ENCODE measurements at places on chromosomes 3 and 15. TPM values are rescaled to one million over a fixed set of nuclear protein-coding genes. Genes with fewer than 3 reads are reported as not detected.

DNA sequence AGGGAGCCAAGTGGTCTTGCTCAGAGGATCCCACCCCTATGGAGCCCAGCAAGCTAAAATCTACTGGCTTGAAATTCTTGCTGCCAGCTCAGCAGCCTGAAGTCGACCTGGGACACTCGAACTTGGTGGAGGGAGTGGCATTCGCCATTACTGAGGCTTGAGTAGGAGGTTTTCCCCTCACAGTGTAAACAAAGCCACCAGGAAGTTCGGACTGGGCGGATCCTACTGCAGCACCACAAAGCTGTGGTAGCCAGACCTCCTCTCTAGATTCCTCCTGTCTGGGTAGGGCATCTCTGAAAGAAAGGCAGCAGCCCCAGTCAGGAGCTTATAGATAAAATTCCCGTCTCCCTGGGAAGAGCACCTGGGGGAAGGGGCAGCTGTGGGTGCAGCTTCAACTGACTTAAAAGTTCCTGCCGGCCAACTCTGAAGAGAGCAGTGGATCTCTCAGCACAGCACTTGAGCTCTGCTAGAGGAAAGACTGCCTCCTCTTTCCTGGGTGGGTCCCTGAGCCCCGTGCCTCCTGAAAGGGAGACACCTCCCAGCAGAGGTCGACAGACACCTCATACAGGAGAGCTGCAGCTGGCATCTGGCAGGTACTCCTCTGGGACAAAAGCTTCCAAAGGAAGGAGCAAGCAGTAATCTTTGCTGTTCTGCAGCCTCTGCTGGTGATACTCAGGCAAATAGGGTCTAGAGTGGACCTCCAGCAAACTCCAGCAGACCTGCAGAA, 576.3 kb upstream of the NECTIN3 start:
- DNase-seq = no peak

GRCh38 chr3:35773417-35773816, 134.1 kb downstream of the ARPP21 start:
- DNase-seq = no peak

- DNase-seq = no peak
These were observed 104.7 kb upstream of the ROBO1 start for GRCh38 chr3:79872483-79872882.

DNA sequence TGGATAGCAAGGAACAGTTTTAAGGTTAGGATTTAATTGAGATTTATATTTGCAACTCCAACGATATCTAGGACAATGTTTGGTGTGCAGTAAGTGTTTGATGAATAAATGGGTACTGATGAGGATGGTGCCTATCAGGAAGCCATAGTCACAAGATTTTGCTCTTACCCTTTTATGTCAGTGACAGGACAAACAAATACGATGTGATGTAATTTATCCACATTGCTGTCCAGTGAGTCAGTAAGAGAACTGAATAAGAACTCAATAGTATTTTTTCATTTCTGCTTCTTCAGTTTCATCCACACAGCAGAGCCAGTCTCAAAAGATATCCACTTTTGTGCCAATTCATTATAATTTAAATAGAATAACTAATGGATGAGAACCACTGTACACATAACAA, 18.5 kb downstream of the C3orf85 start:
- no peak for DNase-seq

DNA sequence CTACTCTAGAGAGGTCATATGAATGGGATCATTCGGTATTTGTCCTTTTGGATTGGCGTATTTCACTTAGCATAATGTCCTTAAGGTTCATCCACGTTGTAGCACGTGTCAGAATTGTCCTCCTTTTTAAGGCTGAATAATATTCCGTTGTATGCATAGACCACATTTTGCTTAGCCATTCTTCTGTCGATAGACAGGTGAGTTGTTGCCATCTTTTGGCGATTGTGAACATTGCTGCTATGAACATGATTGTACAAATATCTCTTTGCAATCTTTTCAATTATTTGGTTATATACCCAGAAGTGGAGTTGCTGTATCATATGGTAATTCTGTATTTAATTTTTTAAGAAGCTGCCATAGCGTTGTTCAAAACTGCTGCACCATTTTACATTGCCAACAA, 52.4 kb upstream of the GOLGA8J start:
- DNase-seq = peak; percentile 13

DNA sequence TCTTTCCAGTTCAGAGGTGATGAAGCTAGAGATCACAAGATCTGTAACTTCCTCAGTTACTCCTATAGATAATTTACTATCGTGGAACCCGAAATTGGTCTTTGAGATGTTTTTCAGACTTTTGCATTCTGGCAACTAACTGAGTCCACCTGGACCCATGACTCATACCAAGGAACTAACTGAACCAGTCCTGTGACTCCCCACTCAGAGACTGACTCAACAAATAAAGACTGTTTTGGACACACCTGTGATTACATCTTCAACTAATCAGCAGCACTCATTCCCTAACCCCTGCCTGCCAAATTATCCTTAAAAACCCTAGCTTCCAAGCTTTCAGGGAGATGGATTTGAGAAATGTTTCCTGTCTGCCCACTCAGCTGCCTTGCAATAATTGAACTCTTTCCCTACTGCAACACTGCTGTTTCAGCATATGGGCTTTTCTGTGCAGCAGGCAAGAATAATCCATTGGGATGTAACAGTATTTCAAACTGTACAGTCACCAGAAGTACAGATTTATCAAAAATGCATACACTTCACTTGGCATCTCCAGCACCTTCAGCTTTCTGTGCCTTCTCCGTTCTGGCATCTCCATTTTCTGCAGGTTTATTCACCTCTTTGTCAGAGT, 57.7 kb downstream of the GATM start:
- peak; percentile 21 for DNase-seq

GRCh38 chr3:136644212-136644611, 108.0 kb downstream of the STAG1 start:
- no peak for DNase-seq

DNA sequence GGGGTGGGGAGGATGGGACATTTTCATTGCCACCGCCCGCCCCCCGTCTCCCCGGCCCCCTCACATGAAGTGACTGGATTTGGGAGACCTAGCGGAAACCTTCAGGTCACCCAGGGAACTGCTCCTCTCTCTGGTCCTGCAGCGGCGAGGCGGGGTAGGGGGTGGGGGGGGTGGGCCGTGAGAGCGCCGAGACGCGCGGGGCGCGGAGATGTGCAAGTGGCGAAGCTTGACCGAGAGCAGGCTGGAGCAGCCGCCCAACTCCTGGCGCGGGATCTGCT, 712 bp upstream of the MME start:
- no peak for DNase-seq

GRCh38 chr3:194690501-194691372, 5.1 kb downstream of the FAM43A start:
- no peak for DNase-seq

GRCh38 chr15:90550919-90551318, 21.2 kb downstream of the CRTC3 start:
- no peak for DNase-seq

GRCh38 chr3:16211176-16211904, 36.9 kb downstream of the GALNT15 start:
- no peak for DNase-seq

- no peak for DNase-seq
These were observed 220.3 kb upstream of the STT3B start for GRCh38 chr3:31312400-31312799.

DNA sequence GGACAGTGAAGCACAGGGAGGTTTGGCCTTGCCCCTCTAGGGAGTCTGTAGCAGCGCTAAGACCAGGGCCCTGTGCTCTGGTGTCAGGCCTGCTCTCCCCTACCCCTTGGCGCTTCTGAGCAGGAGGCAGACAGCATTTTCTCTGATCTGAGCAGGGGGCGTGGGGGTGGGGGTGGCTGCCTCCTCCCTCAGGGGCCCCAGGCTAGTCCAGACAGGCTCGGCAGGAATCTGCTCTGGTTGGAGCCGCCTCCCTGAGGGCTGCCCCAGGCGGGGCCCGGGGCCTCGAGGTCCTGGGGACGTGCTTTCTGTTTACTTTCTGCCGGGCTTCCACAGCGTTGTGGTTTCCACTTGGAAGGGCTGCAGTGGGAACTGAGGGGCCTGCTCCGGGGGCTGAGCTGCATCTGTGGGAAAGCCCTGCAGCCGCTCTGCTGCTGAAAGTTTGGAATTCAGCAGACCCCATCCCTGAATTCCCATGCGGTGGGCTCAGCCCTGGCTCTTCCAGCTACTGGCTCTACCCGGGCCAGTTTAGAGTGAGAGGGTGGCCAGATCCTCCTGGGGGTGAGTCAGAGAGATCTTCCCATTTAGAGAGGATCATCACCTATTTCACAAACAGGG, 105.4 kb downstream of the LINGO1 start:
- DNase-seq = no peak

GRCh38 chr3:104137116-104137515, 1229.6 kb upstream of the ALCAM start:
- DNase-seq = no peak

DNA sequence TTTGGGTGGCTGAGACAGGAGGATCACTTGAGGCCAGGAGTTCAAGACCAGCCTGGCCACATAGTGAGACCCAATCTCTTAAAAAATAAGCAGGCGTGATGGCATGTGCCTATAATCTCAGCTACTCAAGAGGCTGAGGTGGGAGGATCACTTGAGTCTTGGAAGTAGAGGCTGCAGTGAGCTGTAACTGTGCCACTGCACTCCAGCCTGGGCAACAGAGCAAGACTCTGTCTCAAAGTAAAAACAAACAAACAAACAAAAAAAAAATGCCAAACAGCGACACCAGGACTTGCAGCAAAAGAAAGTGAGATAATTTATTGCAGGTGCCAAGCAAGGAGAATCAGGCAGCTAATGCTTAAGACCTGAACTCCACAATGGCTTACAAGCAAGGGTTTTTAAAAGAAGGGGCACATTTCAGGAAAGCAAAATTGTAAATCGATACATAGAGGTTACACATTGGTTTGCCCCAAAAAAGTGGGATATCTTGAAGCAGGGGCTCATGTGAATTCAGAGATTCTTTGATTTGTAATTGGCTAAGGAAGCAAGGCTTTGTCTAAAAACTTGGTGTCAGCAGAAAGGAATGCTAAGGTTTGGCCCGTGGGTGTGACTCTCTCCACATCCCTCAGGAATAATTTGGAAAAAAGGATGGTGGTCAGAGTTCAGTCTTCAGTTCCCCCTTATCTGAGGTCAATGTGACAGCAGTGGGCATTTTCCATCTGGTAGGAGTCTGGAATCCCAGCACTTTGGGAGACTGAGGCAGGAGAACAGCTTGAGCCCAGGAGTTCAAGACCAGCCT, 5.2 kb upstream of the MPI start:
- DNase-seq = no peak

DNA sequence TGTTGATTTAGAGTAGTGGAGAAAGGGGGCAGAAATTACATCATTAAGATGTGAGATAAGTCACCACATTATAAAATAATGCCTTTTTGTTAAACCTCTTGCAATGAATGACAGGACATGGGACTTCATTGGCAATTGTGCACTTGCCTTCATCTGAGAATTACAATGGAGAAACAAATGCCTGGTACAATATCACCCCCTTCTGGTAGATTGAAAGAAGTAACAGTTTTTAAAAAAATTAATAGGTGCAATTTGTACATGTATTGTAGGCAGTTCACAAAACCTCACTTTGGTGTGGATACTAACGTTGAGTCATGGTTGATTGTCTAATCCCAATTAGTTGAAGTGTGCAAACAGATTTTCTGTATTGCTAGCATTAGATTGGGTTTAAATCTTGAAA, 4.6 kb upstream of the P2RY14 start:
- DNase-seq = peak; percentile 51

DNA sequence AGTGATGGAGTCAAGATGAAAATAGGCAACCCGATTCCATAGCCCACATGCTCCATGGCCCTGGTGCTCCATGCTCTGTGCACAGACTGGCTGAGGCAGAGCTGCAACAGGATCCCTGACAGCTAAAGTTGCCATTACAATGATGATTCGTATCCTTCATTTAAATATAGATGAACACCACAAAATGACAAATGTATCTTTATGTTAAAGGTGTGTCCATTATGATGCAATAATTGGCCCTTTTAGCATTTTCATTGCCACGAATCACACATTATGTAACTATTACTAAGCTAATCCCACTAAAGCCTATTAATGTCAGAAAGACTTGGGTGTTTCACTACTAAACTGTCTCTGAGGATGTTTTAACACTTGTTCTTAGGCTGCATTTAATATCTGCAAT, 270.2 kb upstream of the THBS1 start:
- DNase-seq = no peak

DNA sequence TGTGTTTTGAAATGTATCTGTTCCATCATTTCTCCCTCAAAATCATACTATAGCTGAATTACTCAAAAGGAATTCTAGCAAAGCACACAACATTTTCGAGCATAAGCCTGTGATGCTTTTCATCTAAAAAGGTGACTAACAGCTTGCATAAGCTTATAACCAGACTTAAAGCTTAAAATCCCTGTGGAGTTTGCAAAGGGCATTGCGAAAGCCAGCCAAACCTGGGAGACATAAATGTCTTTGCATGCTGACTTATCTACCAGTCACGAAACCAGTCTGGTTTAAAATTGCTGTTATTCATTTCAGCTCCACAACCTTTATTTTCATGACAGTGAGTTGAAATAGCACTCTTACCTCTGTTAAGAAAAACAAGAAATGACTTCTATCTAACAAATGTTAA, 35.6 kb upstream of the LIPC start:
- no peak for DNase-seq

GRCh38 chr3:23805633-23806533, at the start of gene UBE2E1:
Gene UBE2E1, plus strand, starts transcription at chr3:23805955. Its CDS starts 1,315 bp downstream, at chr3:23807270.
- peak; percentile 10 for DNase-seq

DNA sequence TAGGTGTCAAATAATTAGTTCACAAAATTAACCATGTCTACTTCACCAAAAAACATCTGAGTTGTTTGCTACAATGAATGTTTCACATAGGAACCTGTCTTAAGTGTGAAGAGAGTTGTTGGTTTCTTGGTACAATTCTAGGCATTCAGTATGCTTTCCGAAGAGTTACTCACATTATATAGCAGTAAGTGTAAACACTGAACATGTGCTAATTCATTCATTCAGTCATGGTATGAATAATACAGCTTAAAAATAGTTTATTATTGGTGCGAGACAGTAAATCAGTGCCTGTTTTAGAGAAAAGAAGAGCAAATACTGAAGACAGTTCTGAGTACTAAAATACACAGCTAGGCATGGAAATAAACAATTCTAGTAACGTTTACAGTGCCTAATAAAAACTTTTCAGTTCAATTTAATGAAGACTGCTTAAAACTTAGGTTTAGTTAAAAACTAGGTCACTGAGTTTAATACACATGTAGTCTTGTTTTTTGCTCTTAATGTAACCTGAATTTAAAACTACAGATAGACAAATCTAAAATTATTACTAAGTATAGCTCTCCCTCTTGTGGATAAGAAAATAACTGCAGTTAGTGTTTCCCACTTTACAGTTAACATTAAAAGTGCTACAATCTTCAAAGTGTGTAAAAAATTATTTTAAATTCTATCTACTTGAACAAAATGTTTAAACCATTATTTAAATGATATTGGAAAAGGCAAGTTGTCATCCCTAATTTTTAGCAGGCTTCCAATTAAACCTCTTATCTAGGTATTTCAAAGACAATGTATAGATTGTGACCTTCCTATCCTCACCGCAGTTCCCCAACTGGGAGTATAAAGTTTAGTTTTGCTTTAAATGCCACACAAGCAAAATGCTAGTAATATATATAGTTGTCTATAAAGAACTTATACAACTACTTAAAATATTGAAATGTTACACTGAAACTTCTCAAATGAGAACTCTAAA, 20.1 kb upstream of the ZCWPW2 start:
- no peak for DNase-seq

- DNase-seq = no peak
These were observed 123.0 kb upstream of the SPRED1 start for GRCh38 chr15:38129531-38130204.

The STAB1 gene
- total RNA-seq = 0.44 TPM

The QARS1 gene
- 346 TPM for total RNA-seq

The FES gene
- 5.3 TPM for total RNA-seq

The ACP3 gene
- 0.79 TPM for total RNA-seq

The GPR15 gene
- total RNA-seq = 1.1 TPM

The NTRK3 gene
- total RNA-seq = not detected

The MYO1E gene
- 182 TPM for total RNA-seq
